Hepatocyte (in vitro differentiated cells): ENCODE measurements at places on chromosomes 1 and 21. TPM values are rescaled to one million over a fixed set of nuclear protein-coding genes. Genes with fewer than 3 reads are reported as not detected.
A peak's percentile ranks its signal among the peaks of the same experiment; 100 is the strongest.

GRCh38 chr1:16077406-16078245 lies 4.2 kb upstream of the FAM131C start:
- no peak for DNase-seq

Gene ACOT7
- 20.3 and 25.8 TPM in 2 replicates for total RNA-seq

GRCh38 chr1:154166207-154166606 lies 11.3 kb upstream of the NUP210L start:
- no peak for DNase-seq

GRCh38 chr1:9047019-9047418 lies 20.8 kb upstream of the SLC2A7 start:
- DNase-seq = no peak

Gene FAM72B
- 1.5 TPM in 2 replicates for total RNA-seq

Gene C1orf141
- total RNA-seq = not detected in 2 replicates

- peak; percentile 84 for DNase-seq
These were observed 55.5 kb downstream of the FOXO6 start for GRCh38 chr1:41416552-41417334.

GRCh38 chr1:192566657-192567056 lies 8.9 kb upstream of the RGS1 start:
- DNase-seq = no peak

DNA sequence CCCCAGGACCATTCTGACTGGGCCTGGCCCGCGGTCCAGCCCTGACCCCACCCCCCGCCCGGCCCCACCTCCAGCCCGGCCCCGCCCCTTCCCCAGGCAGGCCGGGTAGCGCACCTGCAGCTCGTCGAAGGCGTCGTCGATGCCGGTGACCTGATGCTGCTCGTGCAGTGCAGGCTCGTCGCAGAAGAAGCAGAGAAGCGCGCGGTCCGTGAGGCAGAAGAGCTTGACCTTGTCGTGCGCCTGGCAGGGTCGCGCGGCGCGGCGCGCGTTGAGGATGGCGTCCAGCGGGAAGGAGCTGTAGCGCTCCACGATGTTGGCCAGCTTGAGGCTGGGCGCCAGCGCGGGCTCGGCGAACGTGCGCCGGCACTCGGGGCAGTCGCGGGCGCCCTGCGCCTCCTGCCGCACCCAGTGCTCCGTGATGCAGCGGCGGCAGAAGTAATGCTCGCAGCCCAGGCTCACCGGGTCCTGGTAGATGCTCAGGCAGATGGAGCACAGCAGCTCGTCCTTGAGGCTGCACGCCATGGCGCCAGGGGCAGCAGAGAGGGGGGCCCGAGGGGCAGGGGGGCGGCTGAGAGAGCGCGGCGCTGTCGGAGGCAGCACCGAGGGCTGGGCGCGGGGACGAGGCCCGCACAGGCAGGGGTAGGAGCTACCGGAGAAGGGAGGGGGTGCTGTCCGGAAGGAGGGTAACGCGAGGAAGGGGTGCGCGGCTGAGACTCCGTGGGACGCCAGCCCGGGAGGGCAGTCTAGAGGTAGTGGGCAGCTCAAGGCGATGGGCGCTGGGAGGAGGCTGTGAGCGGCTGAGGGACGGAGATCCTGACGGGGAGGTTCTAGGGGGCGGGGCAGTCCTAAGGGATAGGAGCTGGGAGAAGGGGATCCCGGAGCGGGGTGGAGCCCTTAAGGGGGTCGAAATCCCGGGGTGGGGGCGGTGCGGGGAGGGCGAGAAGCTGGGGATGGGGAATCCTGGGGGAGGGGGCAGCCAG lies 642 bp downstream of the TRIM62 start:
- DNase-seq = peak; percentile 94

DNA sequence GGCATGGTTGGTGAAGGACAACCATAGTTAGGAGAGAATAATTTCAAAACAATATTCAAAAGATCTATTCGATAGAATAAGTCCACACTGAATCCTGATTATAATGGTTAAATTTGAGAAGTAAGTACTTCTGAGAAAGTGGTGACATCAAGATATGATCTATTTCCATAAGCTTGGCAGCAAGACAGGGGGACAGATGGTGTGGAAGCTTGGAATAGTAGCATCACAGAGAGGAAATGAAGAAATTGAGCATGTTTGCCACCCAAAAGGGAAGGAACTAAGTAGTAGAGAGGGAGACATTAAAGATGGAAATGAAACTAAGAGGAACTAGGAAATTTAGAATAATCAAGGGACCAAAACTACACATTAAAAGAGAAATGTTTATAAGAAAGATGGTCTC lies 94.5 kb downstream of the OLFM3 start:
- no peak for DNase-seq
